Stimulated activated CD4-positive, alpha-beta T cell treated with anti-CD3 and anti-CD28 coated beads, TNF-alpha, amount 100 ng/mL, for 48 hours (primary cell): ENCODE measurements at places on chromosomes 7 and 10.

DNA sequence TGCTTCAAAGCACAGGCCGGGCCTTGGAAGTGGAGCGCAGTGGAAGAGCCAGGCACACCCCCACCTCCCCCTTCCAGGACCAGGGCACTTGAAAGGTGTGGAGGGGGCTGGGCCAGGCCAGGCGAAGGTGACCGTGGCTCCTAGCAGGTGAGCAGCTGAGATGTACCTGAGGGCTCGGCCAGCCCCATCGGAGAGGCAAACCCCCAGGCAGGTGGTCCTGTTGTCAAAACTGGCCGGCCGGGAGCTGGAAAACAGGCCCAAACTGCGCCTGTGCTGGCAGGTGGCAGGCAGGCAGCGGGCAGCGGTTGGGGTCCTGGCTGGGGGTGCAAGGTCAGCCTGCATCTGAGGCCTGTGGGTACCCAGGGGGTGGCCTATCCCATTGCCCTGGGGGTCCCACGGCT lies 96.4 kb upstream of the DNAAF5 start:
- no peak for DNase-seq

DNA sequence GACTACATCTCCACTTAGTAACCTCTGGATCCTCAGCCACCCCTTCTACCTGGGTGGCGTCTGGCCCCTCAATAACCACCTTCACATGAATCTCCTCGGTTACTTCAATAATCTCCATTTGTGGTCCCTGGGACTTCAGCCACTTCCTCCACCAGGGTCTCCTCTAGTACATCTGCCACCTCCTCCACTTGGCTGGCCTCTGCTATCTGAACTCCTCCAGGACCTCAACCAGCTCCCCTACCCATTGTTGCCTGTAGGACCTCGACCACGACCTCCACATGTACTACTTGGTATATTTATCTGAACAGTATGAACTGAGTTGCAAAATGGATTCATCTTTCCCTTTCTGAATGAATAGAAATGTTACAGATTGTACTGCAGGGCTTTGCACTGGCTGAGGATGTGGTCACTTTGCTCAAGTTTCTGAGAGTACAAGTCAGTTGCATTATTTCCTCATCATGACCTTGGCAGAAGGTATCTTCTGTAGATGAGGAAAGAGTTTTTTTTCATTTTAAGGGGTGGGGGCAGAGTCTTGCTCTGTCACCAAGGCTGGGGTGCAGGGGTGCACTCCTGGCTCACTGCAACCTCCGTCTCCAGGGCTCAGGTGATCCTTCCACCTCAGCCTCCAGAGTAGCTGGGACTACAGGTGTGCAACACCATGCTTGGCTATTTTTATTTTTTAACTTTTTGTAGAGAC lies 36.0 kb downstream of the MAT1A start:
- no peak for DNase-seq

DNA sequence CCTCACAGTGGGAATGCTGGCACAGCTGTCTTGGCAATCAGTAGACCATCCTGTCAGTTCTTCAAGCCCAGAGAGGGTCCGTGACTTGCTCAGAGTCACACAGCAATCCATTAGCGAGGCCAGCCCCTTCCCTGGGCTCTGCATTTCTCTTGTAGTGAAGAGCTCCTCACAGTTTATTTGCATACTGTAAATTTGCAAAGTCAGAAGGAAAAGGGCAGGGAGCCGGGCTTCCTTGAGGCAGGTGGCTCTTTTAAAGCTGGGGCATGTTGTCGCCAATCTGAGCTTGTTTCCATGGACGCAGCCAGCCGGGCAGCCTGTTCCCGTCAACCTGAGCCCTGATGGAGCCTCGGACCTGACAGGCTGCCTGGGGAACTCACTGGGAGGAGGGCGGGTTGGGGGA lies 123.4 kb downstream of the CUX1 start:
- DNase-seq, result no peak

DNA sequence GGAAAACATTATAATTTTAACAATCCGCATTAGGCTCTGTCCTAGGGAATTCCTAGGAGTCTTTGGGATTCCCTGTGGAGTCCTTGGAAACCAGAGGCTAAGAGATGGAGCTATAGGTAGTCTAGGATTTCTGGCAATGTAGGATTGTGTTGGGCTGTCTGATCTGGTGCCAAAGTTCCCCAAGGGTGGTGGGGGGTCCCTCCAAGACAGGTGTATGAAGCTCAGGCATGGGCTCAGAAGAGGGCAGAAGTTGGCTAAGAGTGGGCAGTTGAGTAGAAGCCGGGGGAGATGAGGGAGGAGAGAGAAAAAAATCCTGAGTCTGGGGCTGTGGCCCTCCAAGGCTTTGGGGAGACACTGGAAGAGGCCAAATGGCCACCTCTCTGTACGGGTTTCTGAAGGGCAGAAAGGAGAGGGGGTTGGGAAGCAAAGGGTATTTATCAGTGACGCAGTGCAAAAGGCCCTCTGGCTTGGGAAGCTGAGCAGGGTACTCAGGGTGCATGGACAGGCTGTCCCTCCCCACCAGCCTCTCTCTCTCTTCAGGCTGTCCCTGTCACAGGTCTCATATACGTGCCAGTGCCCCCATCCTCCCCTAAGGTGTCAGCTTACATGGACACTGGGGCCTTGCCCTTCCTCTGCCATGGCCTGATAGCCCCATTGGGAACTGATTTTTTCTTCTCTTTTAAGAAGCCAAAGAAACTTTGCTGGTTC lies 929 bp downstream of the HOXA6 start:
- no peak for DNase-seq

DNA sequence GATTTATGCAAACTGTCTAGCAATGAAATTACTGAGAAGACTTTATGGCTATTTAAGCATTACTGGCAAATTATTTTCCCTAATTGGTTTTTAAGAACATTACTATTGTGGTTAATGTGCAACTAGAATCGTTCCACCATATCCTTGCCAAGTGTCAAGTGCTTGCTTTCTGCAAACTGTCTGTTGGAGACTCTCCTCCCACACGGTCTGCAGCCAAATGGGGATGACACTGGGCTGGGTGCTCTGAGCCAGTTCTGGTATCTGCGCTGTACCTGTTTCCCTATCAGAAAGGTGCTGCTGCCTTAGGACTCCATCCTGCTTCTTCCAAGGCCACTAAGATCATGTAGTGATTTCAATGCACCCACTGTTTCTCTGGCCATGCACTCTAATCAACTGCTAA lies 110.4 kb downstream of the RAMP3 start:
- no peak for DNase-seq

GRCh38 chr7:134766779-134767519 lies 12.5 kb upstream of the CALD1 start:
- no peak for DNase-seq

GRCh38 chr7:44240983-44241510 lies 40.3 kb downstream of the YKT6 start:
- DNase-seq, result peak; percentile 42

GRCh38 chr7:3162289-3162688 lies 118.6 kb upstream of the CARD11 start:
- no peak for DNase-seq

- no peak for DNase-seq
Observed at GRCh38 chr7:158609313-158609974, 21.8 kb upstream of the PTPRN2 start.

DNA sequence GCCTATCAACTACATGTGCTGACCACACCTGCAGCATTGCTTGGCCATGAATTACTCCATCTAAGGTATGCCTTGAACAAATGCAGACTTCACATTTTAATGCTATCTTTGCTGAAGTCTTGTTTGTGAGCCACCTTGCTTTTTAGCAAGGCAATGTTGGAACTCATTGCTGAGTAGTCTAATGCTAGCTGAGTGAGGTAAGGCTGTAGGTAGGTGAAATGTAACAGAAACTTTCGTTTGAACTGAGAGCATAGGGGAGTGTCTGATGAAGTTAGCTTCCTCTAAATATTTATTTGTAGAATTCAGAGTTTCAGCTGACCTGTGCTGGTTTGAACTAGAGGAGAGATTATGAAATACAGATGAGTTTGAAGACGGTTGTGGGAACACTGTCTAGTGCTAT lies 238.5 kb downstream of the SEMA3A start:
- DNase-seq, result no peak

- DNase-seq, result no peak
Observed at GRCh38 chr10:82826132-82826531, 951.1 kb downstream of the NRG3 start.
